Activated T-cell treated with anti-CD3 and anti-CD28 coated beads for 48 hours (primary cell): ENCODE measurements at places on chromosomes 4 and X.

DNA sequence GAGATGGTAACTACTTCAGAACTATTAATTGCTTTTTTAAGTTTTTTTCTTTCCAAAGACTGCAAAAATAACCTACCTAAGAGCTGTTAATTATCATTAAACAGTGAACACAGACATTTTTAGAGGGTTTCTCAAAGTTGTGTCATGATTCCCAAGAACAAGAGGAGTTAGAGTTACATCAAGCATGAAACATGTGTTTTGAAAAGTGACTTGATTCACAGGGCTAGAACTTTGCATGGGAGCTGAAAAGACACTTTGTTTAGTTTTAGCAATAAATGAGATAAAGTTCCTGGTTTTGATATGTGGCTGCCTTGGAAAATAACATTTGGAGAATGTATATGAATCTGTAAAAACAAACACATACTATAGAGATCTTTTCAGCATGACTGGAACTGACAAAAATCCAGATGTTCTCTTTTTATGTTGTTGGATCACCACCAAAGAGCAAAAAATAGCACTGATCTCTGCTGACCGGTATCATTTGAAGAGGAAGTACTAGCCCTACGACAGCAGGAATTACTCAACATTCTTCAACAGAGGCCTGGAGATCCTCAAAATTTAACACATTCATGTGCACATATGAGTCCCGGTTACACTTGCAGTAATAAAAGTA, 173.0 kb upstream of the PCDH18 start:
- no peak for DNase-seq

- no peak for DNase-seq
Measured at GRCh38 chrX:103919270-103919637, 43.2 kb upstream of the TMSB15B start.

- DNase-seq = no peak
Measured at GRCh38 chr4:304969-305680, at the start of gene ZNF732. TSS of gene ZNF732 (minus strand) at chr4:305474. CDS start at chr4:305310, 164 bp downstream.

DNA sequence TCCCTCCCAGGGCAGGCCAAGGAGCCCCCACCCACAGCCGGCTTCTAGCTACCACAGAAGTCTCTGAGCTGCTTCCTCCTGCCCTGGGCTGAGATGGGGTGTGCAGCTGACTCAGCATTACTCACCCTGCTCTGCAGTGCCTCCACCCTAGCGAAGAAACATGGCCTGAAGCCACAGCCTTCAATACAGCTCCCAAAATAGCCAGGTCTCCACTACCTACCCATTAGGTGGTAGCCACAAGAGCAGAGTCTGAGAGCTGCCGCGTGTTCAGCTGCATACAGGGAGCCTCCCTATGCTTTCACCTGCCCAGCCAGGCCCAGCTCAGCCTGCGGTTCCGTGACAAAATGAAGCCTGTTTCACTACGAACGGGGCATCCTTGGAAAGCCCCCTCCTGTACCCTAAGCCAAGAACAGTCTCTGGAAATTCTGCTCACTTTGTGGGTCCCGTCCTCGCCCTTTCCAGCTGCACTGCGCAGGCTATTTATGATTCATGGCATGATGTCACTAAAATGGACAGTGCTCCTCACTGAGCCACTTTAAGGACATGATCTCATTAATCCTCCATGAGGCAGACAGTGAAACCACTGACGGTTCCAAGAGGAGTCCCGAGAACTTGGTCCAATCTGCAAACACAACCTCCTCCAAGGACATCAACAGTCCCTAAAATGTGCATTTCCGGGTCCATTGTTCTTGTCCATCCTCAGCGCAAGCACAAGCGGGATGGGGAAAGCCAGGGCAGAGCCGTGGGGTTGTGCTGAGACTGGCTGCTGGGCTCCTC, 20.2 kb downstream of the WDR1 start:
- DNase-seq = peak; percentile 79

DNA sequence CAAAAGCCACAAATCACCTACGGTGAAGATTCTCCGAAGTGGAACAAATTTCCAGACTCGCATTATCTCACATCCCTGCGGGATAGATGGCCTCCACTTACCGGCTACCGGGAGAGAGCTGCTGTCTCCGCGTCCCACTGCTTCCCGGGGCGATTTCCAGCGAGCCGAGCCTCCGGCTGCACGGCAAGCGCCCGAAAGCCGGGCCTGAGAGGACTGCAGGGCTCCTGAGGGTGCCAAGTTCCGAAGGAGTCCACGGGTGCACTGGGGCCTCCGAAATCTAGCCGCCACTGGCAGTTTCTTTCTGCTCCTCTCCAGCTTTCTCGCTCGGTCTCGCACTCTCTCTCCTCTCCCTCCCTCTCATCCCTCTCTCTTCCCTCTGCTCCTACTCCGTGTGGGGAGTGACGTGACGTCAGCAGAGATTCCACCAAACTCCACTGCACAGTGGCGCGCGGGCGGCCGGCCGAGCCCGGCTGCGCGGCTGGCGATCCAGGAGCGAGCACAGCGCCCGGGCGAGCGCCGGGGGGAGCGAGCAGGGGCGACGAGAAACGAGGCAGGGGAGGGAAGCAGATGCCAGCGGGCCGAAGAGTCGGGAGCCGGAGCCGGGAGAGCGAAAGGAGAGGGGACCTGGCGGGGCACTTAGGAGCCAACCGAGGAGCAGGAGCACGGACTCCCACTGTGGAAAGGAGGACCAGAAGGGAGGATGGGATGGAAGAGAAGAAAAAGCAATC, 14.0 kb upstream of the PITX2 start:
- no peak for DNase-seq

DNA sequence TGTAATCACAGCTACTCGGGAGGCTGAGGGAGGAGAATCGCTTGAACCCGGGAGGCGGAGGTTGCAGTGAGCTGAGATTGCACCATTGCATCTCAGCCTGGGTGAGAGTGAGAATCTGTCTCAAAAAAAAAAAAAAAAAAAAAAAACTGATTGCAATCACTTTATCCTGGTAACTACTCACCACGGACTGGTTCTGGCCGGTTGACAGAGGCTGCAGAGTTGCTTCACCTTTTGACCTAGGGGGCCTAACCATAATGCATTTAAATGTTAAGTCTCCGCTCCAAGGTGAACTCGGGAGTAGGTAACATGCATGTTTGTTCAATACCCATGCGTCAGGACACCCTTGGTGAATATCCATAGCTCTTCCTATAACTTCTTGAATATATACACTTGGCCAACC, 1.8 kb downstream of the PPP2R3B start:
- no peak for DNase-seq

DNA sequence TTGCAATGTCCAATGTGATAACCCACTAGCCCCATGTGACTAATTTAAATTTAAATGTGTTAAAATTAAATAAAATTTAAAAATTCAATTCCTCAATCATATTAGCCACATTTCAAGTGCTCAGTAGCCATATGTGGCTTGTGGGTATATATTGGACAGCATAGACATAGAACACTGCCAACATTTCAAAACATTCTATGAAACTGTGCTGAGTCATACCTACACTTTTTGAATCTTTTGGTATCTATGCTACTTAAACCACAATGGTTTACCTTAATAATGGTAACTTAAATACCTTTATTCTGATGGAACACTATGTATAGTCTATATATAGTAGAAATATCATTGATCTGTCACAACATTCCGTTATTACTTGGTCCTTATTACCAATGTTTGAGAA, 223.4 kb upstream of the ATOH1 start:
- no peak for DNase-seq

DNA sequence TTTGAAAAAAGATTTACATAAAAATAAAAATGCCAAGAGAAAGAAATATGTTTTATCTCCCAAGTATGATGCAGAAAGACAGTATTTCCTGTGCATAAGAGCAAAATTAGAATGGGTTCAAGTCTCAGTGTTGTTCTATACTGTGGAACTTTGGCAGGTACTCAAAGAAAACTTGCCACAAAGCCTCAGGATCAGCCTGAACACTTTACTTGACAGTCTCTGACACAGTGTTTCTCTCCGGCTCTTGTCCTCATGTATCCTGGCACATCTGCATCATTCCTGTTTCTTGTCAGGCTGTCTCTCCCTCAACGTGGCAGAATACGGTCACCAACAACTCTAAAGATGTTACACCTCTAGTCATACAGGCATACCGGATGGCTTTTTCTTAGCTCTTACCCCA, 273.7 kb downstream of the ARHGAP24 start:
- DNase-seq = no peak
